Activated T-cell treated with anti-CD3 and anti-CD28 coated beads for 4 hours (primary cell): ENCODE measurements at places on chromosomes 7 and 10.

GRCh38 chr10:113930482-113931057 is 76.1 kb downstream of the NHLRC2 start:
- DNase-seq = no peak

DNA sequence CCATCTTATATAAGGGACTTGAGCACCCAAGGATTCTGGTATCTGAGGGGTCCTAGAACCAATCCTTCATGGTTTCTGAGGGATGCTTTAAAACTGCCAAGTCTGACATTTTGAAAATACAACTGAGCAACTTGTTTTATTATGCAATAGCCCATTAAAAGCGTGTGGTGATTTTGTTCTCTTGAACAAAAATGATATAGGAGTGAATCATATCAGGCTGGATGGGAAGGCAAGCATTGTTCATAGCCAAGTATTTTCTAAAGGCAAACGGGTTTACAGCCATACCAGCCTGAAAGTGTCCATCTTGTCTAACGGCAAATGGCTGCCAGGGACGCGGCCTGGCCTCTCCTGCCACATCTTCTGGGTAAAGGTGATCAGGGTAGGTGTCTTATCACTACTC is 23.4 kb downstream of the RPP38 start:
- no peak for DNase-seq

GRCh38 chr7:100509231-100509630 is 25.5 kb downstream of the NYAP1 start:
- no peak for DNase-seq

DNA sequence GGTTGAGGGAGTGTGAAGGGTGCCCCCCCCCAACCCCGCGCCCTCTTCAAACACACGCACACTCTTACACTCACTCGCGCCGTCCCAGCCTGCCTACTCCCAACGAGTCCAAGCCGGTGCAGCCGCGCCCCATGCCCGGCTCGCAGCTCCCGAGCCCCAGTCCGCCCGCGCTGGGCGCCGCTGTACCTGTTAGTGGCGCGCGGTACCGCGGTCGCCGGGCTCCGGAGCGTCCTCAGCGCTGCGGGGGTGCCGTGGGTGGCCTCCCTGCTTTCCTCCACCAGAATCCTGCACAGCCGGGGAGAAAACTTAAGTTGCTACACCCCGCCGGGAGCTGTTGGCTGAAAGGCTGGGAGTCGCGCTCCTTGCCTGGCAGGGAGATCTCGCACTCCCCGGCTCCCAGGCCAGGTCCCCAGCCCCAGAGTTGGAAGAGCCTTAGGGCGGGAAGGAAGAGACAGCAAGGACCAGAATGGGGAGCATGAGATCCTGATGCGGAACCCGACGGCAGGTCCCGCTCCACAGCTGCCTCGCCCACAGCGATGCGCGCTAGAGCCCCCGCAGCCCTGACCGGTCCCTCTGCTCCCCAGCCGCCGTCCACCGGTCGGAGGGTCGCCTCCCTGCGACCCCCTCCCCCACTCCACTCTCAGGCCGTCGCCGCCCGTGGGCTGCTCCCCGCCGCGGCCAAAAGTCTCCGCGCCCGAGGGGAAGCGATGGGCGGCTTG is 863 bp downstream of the ST8SIA6 start:
- peak; percentile 14 for DNase-seq

GRCh38 chr10:2145926-2146478 is 408.7 kb upstream of the ADARB2 start:
- no peak for DNase-seq

DNA sequence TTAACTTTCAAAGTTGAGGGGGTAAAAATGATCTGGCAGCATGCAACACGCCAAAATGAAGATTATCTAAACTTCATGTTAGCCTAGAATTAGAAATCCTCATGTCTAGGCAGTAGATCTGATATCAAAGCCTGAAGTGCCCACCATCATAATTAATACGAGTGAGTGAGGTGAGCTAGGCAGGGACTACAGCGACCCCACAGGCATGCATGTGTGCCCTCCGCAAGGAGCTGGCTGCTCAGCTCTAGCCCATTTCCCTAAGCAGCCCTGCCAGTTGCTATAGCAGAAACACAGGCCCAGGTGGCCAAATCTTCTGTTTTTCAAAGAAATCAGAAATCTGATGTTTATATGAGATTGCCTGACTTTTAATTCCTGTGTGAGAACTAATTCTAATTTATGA is 93.1 kb upstream of the IFRD1 start:
- DNase-seq = no peak

GRCh38 chr10:12819071-12819470 is 182.4 kb downstream of the CCDC3 start:
- DNase-seq = no peak

DNA sequence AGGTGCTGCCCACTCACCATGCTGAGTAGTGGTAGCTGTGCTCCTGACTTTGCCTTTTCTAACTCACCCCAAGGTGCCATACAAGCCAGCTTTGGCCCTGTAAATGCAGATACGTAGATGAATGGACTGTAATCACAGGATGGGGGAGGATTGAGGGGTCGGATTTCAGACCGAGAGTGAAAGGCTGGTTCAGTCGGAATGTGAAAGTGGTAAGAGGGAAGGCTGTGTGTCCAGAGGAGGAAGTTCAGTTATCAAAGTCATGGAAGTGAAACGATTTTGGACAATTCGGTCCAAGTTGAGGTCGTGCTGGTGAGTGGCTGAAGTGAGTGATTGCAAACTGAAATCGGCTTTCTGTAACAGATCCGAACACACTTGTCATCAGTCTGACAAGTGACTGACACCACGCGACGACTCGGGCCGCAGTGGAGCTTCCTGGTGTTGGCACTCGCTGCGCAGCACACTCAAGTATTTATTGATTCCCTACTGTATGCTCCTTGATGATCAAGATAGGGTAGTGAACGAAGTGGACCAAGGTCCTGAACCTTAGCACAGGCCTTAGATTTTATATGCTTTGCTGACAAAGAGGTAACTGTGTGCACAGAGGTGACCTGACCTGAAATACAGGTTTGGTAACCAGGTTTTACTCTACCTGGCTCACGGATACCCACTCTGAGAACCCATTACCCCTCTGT is 10.5 kb downstream of the ZNF282 start:
- no peak for DNase-seq

- DNase-seq = no peak
These were observed 27.9 kb upstream of the JAZF1 start for GRCh38 chr7:28208506-28208905.

DNA sequence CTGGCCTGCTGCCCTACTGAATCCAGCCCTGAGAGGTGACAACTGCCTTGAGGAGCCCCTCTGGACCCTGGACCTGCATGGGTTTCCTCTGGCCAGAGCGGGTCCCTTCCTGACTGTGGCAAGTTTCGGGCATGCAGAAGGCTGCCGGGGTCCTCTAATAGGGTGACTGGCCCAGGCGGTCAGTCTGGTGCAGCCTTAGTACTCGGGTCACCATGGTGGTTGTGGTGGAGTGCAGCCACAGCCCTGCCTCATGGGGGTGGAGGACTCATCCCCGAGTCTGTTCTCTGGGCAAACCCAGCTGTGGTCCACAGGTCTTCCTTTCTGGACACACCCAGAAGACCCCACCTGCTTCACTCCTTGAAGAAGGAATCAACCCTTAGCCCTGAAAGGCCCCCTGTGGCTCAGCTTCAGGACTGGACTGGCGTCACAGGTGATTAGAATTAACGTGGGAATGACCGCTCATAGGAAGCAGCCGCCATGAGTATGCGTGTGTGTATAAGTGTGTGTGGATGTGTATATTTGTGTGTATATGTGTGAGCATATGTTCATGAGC is 28.7 kb downstream of the RAMP3 start:
- DNase-seq = no peak
